MM.1S (cell line): ENCODE measurements at places on chromosomes 6 and 20.
A peak's percentile ranks its signal among the peaks of the same experiment; 100 is the strongest.

DNA sequence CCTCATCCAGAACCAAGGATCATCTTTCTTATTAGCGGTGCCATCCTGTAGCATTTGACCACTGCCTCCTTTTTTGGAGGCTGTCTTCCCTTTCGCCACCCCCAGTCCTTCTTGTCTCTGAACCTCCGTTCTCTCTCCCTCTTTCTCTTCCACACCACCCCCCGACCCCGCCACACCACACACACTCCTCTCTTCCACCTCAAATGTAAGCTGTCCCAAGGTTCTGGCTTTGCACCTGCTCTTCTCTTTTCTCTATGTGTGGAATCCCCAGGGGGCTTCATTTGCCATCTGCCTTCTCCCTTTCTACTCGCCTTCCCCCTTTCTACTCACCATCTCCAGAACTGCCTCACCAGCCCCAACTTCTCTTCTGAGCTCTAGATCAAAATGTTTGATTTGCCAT lies 111.3 kb upstream of the CDYL start:
- DNase-seq = no peak

- DNase-seq = no peak
Observed at GRCh38 chr6:125662296-125662695, 87.1 kb upstream of the HEY2 start.

GRCh38 chr6:12605888-12606345 lies 110.7 kb upstream of the PHACTR1 start:
- DNase-seq = peak; percentile 81

GRCh38 chr6:79277109-79277508 lies 42.6 kb upstream of the HMGN3 start:
- no peak for DNase-seq

- DNase-seq = peak; percentile 63
Observed at GRCh38 chr6:42629845-42630244, 66.0 kb downstream of the UBR2 start.
